ENCODE measurements at places on chromosomes 11 and 22.

DNA sequence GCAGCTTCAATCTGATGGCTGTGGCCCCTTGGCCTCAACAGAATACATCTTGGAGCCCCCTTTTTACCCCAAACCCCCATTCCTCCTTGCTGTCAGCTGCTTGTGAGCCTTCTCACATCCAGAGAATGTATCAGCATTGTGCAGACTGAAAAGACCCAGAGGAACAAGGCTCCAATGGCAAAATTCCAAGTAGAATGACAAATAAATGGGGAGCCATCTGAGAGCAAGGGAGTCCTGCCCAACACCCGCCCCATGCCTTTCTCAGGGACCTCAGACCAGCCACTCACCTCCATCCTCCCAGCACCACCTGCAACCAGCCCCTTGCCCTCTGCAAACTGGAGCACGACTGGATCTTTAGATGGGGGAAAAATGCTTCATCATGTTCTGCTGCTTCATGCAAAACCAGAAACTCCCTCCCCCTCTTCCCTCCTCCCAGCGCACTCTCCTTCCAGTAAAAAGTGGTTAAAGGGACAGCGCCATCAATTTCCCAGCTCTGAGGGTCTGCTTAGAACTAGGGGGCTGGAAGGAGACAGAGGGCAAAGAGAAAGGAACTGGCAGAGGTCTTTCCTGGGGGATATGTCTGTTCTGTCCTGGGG, 2.2 kb upstream of the NEFH start:
- no peak for DNase-seq

- DNase-seq, result no peak
These were observed 10.6 kb downstream of the LTBP3 start for GRCh38 chr11:65547446-65548125.

- DNase-seq, result no peak
These were observed 54.8 kb upstream of the PHF21B start for GRCh38 chr22:45064313-45065278.

DNA sequence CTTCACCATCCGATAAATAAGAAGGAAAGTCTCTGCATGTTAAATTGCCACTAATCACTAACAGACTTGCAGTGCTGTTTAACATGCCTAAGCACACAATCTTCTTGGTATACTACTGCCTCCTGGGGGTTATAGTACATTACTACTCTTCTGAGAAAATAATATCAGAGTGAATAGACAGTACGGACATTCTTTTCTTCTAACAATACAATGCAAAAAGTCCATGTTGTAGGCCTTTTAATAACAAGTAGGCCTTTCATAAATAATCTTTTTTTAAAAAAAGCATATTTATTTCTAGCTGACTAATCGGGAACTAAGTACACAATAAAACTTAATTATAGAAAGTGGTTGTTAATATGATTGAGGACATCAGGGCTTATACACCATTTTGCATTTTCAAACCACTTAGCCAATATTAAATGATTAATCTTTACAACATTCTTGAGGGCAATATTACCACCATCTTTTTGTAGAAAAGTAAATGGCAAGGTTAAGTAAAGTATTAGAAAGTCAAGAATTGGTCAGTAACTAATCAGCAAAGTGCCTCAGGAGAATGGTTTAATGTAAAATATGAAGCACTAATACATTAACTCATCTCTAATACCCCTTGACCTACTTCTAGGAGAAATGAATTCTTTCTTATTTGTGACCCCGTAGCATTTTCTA, 84.7 kb downstream of the TTC28 start:
- DNase-seq, result no peak

DNA sequence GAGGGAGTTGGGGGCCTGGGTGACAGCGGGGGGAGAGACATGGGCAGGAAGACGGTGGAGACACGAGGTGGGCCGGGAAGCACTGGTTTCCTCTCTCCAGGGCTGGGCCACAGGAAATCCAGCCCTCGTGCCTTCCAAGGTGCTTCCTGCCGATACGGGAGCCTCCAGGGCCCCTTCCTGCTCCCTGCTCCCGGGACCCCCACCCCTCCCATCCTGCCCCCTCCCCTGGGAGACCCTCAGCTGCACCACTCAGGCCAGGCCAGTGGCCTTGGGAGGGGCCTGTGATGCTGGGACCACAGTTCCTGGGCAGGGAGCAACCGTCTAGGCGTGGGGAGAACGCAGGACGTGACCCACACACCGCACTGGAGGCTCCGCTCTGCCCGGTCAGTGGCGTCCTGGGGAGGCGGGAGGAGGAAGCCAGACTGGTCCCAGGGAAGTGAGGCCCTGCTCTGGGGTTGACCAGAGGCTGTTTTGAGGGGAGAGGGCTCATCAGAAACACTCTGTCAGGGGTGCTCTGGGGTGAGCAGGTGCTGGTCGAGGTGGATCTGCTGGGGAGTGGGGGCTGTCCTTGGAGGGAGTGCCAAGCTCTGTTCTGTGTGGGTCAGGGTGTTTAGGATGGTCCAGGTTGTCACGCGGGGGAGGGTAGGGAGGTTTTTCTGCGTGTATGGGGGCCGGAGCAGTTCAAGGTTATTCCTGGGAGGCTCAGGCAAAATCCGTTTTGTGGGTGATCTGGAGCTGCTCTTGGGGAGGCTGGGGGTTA, at the start of gene SHANK3:
TSS of gene SHANK3 (plus strand) at position 353 of the 760 bp plus-strand sequence.
- DNase-seq, result peak; percentile 28

DNA sequence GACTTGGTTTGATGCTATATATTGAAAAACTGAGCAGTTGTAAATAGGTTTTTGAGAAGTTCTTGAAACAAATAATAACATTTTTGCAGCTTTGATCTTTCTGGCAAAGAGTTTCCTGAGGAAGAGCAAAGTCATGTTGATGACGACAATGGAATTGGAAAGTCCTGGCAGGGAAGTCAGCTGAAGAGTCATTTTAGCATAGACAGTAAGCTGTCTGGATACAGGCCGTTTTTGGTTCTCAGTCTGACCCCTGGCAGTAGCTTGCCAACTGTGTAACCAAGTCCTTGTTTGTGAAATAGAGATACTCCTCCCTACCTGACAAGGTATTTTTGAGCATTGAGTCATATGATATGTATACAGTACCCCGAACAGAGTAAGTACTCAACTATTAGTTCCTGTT, 193.3 kb downstream of the C11orf91 start:
- no peak for DNase-seq

GRCh38 chr11:81104051-81104450, 1629.6 kb downstream of the FAM181B start:
- DNase-seq, result no peak

DNA sequence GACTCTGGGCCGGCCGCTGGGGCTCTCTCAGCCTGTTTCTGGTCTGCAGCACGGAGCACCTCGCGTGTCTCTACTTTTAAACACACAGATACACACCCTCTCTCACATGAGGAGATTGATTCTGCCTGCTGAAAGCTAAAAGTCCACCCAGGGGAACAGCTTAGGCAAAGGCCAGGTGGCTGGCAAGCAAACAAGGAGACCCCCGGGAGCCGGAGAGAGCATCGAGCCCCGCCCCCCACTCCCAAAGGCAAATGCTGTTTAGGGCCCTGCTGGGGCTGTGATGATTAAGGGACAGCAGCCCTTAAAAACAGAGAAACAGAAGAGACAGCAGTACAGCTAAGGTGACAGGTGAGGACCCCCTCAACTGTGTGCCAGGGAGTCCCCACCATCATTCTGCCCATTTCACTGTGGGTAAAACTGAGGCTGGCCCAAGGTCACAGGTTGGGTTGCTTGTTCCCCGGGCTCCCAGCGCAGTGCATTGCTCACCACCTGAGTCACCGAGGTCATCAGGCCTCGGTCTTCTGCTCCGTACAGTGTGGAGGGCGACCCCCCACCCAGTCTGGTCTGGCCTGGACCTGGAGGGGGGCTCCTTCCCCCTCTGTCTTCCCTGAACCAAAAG, 6.8 kb downstream of the CABP7 start:
- no peak for DNase-seq

GRCh38 chr22:38165922-38166593, 15.6 kb downstream of the PLA2G6 start:
- no peak for DNase-seq

DNA sequence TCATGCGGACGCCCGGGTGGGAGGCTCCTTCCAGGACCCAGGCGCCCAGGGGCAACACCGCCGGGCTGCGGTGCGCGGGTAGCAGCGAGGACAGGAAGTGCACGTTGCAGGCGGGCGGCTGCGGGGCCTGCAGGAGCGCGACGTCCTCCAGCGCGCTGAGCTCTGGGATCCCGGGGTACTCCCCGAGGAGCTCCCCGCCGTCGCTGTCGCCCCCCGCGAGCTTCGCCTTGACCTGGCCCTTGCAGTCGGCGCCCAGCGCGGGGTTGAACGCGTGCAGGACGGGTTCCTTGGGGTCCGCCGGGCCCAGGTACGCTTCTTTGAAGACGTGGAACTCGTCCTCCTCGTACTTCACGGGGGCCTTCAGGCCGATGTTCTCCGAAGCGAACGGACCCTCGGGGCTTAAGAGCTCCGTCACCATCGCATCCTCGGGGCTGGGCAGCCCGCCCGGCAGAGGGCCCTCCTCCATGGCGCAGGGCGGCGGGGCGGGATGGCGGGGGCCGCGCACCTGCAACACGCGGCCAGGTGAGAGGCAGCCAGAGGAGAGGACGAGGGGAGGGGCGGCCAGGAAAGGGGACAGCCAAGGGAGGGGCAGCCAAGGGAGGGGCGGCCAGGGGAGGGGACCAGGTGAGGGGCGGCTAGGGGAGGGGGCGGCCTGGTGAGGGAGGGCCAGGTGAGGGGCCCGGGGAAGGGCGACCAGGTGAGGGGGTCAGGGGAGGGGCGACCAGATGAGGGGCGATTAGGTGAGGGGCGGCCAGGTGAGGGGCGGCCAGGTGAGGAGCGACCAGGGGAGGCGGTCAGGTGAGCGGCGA, 921 bp downstream of the TESMIN start:
- peak; percentile 24 for DNase-seq

- no peak for DNase-seq
These were observed 4.5 kb upstream of the JAML start for GRCh38 chr11:118229274-118229847.

DNA sequence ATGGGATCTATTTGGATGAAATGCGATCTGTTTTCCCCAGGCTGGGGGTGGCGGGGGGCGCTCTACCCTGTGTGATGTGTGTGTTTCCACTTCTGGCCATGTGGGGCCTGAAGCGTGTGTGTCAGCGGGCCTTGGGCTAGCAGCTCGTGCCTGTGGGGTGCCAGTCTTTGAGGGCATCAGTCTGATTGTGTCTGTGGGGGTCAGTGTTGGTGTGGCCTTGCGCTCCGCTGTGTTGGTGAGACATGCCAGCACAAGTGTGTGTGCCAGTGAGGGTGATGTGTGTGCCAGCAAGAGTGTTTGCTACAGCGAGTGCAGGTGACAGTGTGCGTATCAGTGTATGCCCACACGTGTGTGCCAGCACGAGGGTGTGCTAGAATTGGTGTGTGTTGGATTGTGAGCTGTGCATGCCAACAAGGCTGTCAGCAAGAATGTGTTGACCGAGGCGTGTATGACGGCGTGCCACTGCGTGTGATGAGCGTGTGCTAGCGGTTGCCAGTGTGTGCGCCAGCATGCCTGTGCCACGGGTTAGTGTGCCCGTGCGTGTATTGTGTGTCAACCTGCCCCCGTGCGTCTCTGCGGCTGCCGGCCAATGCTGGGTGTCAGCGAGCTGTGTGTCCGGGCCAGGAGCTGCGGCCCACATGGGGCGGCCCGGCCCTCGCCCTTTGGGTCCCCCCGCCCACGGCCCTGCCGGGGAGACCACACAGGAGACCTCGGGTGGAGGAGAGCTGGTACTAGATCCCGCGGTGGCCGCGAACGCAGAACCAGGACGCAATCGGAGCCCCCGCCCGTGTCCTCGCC, 519 bp downstream of the ARRB1 start:
- DNase-seq, result peak; percentile 82

DNA sequence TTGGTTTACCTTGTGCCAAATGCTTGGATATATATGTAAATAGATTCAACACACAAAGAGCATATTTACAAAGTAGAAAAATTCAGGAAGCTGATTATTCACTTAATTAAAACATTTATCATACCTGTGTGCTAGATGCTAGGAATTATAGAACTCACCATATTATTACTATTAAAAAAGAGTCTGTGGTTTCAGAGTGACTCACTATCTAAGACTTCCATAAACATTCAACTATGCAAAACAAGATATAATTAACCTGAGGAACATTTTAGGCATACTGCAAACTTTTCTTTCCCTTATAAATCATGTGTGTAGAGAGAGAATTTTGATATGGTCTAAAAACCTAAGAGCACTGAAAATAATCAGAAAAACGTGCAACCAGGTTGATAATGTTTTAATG, 27.3 kb downstream of the CTSC start:
- no peak for DNase-seq

GRCh38 chr11:2104524-2105440, 34.4 kb downstream of the IGF2 start:
- no peak for DNase-seq

DNA sequence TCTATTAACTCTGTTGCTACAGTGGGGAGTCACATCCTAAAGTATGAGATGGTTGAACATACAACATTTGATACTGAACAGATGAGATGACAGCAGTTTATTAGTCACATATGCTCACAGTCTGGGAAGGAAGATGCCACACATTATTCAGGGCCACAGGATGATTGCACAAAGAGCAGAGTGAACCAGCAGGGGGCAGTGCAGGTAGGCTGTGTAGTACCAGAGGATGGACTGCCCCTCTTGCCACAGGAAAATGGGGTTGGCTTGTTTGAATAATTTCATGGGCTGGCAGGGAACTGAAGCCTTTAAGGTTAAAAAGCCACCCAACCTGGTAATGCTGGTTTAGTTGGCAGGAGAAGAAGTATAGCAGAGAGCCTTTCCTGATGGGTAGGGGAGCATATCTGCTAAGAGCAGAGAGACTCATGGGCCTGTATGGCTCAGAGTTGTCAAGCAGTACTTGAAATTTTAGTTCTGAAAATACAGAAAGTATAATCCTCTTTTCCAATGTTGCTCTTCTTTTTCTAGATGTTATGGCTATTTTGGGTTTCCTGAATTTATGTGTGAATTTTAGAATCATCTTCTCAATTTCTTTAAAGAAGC, 180.4 kb upstream of the B3GAT1 start:
- no peak for DNase-seq

GRCh38 chr22:50585238-50585637, 2.6 kb upstream of the CHKB start:
- no peak for DNase-seq

DNA sequence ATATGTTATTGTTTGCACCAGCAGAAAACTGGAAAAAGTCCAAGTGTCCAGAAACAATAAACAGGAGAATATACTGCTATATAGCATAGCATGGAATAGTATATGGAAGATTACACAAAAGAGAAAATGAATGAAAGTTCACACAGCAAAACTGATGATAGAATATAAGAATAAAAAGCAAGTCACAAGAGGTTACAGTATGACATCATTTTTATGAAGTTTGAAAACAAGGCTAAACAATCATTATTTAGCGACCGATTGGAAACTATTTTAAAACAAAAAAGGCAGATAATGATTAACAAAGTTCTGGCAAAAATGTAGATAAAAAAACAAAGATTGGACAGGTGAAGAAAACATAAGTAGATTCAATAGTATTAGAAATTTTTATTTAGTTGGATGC, 47.1 kb downstream of the SOX6 start:
- no peak for DNase-seq
